ENCODE measurements at places on chromosomes 16 and 17.
A peak's percentile ranks its signal among the peaks of the same experiment; 100 is the strongest.

DNA sequence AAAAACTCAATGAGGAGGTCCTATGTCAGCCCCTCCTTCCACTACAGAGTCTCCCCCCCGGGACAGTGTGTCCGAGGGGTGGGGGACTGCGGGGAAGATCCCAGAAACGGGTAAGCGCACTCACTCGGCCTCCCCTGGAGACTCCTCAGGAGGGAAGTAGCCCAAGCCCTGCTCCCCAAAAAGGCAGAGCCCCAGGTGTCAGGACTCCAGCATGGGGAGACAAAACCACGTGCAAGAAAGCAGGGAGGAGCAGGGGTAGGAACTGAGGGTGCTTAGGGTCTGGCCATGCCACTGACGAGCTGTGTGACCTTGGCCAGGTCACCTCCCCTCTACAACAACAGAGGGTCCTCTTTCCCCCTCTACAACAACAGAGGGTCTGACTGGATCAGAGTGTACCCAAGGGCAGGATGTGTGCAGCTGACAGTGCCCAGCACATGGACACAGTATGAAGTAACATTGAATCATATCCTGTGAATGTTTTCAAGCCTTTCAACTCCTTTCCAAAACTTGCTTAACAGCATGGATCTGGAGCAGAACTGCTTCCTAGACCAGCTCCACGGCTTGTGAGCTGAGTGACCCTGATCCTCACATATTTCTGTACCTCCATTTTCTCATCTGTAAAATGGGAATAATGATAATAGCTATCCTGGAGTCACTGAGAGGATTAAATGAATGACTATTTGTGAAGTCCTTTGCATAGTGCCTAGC is 2.1 kb upstream of the NAGS start:
- no peak for DNase-seq

DNA sequence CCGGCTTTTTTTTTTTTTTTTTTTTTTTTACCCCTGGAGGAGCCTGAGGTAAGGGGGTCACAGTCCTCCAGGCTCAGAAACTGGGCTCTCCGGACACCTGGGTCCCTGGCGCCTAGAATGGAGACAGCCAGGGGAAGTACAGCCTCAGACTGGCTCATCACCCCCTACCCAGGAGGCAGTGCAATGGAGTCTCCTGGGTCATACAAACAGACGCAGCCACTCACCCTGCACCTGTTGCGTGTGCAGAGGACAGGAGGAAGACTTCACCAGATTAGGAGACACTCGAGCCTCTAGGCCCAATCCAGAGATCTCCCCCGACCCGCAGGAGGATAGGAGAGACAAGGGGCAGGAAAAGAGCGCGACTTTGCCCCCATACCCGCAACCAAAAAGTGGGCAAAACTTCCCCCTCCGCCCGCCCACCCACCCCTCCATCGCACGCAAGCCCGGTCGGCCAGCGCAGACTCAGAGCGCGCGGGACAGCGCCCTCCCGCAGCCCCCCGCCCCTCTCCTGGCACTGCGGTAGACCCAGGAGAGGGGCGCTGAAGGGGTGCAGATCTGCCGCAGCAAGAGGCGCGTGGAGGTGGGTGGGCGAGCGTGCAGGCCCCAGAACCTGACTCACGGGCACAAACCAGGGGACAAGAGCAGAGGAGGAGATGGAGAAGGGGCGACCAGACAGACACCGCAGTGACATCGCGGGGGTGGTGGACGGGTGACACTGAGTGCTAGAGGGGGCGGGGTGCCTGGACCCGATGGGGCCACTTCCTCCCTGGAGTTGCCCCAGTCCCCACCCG is 900 bp downstream of the HAP1 start:
- no peak for DNase-seq

DNA sequence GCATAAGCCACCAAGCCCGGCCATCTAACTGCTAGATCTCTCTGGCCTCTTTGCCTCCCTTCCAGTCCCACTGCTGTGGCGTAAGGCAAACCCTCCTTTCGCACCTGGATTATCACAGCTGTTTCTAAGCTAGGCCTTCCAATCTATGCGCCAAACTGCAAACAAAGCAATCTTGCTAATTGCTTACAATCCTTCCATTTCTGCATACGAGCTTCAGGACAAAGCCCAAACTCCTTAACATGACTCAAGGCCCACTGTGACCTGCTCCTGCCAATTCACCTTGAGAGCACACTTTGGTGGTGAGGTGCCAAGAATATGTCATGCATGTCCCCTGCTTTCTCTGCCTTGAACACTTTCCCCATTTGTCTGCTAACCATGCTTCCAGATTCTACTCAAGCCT is 6.0 kb upstream of the ARL5C start:
- no peak for DNase-seq

GRCh38 chr17:66548659-66549310 is 246.4 kb downstream of the PRKCA start:
- no peak for DNase-seq

- peak; percentile 55 for DNase-seq
Measured at GRCh38 chr16:72876221-72876620, 171.7 kb downstream of the ZFHX3 start.

GRCh38 chr16:72873853-72874252 is 174.1 kb downstream of the ZFHX3 start:
- DNase-seq, result no peak
